ENCODE measurements at places on chromosomes 7 and 10.

GRCh38 chr7:149544028-149544427 is 46.4 kb upstream of the ZNF746 start:
- DNase-seq = no peak

- DNase-seq = no peak
Measured at GRCh38 chr10:116696919-116697318, 45.4 kb downstream of the HSPA12A start.

DNA sequence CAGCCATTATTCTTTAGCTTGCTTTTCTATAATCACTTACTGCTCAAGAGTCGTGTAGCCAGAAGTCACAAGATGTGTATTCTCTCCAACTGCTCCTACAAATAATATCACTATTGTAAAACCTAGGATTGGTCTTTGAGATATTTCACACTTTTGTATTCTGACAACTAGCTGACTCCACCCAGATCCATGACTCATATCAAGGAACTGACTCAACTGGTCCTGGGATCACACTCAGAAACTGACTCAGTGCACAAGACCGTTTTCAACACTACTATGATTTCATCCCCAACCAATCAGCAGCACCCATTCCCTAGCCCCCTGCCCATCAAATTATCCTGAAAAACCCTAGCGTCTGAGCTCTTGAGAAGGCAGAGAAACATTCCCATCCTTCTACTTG is 56.5 kb upstream of the ORC5 start:
- no peak for DNase-seq

DNA sequence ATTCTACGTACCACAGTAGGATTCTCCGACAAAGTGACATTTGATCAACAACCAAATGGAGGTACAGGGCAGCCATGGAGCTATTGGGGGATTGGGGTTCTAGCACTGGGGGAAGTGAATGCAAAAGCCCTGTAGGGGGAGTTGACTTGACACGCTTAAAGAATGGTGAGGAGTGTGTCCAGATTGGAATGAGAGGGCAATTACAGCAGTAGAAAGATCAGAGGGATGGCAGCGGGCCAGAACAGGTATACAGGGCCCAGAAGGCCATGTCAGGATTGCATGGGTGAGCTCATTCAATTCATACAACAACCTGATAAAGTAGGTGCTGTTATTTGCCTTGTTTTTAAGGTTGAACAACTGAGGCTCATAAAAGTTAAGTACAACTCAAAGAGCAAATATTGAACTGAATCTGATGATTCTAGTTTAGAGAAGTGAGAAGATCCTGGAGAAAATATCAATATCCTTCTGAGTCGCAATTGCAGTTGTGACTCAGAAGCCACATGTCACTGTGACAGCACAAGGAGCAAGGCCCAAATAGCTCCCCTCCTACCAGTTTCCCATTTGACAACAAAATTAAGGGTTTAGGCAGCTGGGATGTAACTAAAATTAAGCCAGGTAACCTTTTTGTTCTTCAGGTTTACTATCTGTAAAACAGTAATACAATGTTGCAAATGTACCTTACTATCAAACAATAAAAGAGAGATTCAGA is 28.0 kb upstream of the CTTNBP2 start:
- DNase-seq = no peak

- DNase-seq = no peak
Measured at GRCh38 chr10:5592070-5592469, 67.3 kb downstream of the CALML3 start.

DNA sequence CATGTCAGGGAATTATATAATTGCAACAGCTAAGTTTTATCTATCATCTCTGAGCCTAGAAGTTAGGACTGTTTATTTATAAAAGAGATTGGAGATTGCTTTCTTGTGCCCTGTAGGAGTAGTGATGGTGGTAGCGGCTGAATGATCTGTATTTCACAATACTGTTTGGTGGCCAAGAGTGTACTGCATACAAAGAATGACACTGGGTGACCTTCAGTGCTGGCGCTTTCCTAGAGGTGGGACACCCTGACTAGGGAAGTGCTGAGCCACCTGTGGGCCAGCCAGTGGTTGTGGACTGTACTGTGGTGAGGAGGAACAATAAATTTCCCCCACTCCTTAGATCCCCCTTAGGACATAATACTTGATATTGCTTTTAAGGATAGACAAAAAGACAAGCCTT is 53.0 kb downstream of the COPG2 start:
- no peak for DNase-seq

DNA sequence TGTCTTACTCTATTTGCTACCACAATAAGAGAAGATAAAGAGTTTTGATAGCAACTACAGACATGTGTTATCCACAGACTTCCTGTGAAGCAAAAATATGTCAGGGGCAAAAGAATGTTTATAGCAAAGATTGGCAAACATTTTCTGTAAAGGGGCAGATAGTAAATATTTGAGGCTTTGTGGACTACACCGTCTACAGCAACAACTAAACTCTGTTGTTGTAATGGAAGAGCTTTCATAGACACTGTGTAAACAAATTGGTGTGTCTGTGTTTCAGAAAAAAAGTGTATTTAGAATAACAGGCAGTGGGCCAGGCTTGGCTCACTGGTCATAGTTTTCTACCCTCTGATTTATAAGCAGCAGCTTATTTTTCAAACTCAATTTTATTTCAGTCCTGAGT is 521.4 kb downstream of the ANKRD7 start:
- no peak for DNase-seq
